ENCODE measurements at places on chromosomes 1 and 21. TPM values are rescaled to one million over a fixed set of nuclear protein-coding genes. Genes with fewer than 3 reads are reported as not detected.
A peak's percentile ranks its signal among the peaks of the same experiment; 100 is the strongest.

DNA sequence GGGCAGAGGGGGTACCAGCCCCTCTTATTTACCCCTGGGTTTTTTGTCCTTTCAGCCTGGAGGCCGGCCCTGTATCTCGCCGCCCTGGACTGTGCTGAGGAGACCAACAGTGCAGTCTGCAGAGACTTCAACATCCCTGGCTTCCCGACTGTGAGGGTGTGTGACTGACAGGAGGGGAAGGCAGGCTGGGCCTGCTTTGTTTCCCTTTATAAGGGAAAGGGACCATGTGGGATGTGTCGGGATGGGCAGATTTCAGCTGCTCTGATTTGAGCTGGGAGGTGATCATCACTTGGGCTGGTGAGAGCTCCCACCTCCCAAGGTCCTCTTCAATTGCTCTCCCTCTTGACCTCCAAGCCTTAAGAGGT, 11.7 kb downstream of the QSOX1 start:
- H3K4me1 ChIP-seq, result no peaks in the 10 kb centered on the region
- H3K4me3 ChIP-seq, result no peak overlapping the region
- no peaks in the 10 kb centered on the region for H3K27me3 ChIP-seq
- no peak for DNase-seq

- H3K4me3 ChIP-seq, result no peak overlapping the region
- H3K36me3 ChIP-seq, result no peaks in the 10 kb centered on the region
- H3K27ac ChIP-seq, result no peak overlapping the region
- no peaks in the 10 kb centered on the region for H3K27me3 ChIP-seq
- H3K4me1 ChIP-seq, result no peaks in the 10 kb centered on the region
- no peak for DNase-seq
Measured at GRCh38 chr1:38708701-38709258, 150.8 kb downstream of the RRAGC start.

The ANKRD35 gene
- total RNA-seq, result 0.14 TPM

- no peak for DNase-seq
- no peak overlapping the region for H3K27ac ChIP-seq
- H3K4me1 ChIP-seq, result no peaks in the 10 kb centered on the region
Measured at GRCh38 chr1:82160903-82161302, 360.2 kb downstream of the ADGRL2 start.

DNA sequence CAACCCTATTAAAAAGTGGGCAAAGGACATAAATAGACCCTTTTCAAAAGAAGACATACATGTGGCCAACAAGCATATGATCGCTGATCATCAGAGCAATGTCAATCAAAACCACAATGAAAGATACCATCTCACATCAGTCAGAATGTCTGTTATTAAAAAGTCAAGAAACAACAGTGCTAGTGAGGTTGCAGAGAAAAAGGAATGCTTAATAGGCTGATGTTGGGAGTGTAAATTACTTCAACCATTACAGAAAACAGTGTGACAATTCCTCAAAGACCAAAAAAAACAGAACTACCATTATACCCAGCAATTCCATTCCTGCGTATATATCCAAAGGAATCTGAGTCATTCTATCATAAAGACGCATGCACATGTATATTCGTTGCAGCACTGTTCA, 13.2 kb downstream of the USH2A start:
- H3K4me3 ChIP-seq, result no peak overlapping the region
- no peaks in the 10 kb centered on the region for H3K4me1 ChIP-seq
- H3K27me3 ChIP-seq, result no peaks in the 10 kb centered on the region

The LCE1C gene
- not detected for total RNA-seq

The PIGP gene
- 10.4 TPM for total RNA-seq

- no peaks in the 10 kb centered on the region for H3K27me3 ChIP-seq
- H3K4me3 ChIP-seq, result no peak overlapping the region
- peak; percentile 65 for DNase-seq
- no peak overlapping the region for H3K27ac ChIP-seq
Measured at GRCh38 chr1:27332536-27333281, 9.1 kb upstream of the SYTL1 start.

DNA sequence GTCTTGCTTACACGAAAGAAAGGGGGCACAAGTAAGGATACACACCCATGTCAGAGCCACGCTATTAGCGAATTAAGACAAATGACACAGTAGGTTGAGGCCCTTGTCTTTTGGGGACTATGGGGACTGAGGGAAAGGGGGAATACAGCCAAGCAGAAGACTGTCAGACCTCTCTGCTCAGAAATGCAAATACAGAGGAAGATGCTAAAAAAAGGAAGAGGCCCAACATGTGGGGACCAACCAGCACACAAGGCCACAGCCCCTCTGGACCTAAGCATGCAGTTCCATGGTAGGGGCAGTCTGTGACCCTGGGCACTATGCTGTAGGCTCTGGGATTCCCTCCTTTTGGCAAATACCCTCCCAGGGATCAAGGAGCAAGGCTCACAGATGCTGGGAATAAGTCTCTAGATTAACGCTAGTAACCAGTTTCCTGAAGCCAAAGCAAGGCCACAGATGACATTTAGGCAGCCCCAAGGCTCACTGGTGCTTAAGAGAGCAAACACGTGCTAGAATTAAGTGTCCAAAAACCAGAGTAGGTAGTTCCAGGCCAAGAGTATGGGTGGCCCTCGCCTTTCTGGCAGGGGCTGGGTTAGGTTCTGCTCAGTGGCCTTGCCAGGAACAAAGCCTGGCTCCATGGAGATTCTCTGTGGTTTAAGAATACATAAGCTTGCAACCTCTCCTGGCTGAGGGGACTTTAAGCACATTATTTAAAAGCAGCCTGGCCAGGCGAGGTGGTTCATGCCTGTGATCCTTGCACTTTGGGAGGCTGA, 38.2 kb downstream of the RABIF start:
- no peak for DNase-seq
- no peak overlapping the region for H3K27ac ChIP-seq
- no peaks in the 10 kb centered on the region for H3K4me1 ChIP-seq
- H3K36me3 ChIP-seq, result no peaks in the 10 kb centered on the region
- no peak overlapping the region for H3K4me3 ChIP-seq

DNA sequence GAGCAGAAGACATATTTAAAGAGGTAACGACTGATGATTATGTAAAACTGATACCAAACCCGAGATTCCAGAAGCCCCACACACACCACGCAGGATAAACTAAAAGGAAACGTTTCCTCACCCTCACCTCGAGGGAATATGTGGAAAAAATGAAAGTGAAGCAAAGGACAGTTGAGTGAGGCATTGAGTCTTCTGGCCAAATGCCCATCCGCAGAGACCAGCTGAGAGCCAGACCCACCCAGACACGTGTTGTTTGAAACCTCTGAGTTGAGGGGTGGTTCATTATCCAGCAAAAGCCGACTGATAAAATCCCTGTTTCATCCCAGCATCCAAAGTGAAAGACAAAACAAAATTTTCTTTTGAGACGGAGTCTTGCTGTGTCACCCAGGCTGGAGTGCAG, 29.6 kb upstream of the PCBP3 start:
- no peak for DNase-seq
- H3K4me1 ChIP-seq, result peaks cover 33% of the 10 kb centered on the region
- H3K27me3 ChIP-seq, result no peaks in the 10 kb centered on the region
- H3K27ac ChIP-seq, result no peak overlapping the region

DNA sequence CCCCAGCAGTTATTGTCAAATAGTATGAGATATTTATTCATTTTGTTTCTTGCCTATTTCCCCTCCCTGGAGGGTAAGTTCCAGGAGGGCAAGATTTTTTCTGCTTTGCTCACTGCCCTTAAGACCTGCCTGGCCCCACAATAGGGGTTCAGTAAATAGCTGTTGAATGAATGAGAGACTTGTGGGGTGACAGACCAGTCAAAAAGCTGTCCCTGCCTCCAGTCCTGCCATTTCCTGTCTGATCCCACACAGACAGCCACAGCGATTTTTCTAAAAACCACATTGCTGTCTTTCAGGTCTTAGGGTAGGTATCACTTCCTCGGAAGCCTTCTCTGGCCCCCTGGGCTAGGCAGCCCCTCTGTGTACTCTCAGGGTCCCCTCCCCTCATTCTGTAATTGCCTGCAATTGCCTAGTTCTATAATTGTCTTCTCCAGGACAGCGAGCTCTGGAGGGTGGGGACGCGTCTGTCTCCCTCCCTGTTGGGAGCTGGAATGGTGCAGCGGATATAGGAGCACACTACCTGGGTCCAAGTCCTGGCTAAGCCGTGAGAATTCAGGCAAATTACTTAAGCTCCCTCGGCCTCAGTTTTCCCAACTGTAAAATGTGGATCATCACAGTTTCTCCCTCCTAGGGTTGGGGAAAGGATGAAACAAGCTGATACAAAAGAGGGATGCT, 1.8 kb upstream of the EXTL1 start:
- no peak overlapping the region for H3K4me3 ChIP-seq
- H3K27ac ChIP-seq, result no peak overlapping the region
- H3K27me3 ChIP-seq, result no peaks in the 10 kb centered on the region
- peaks cover 6% of the 10 kb centered on the region for H3K4me1 ChIP-seq

DNA sequence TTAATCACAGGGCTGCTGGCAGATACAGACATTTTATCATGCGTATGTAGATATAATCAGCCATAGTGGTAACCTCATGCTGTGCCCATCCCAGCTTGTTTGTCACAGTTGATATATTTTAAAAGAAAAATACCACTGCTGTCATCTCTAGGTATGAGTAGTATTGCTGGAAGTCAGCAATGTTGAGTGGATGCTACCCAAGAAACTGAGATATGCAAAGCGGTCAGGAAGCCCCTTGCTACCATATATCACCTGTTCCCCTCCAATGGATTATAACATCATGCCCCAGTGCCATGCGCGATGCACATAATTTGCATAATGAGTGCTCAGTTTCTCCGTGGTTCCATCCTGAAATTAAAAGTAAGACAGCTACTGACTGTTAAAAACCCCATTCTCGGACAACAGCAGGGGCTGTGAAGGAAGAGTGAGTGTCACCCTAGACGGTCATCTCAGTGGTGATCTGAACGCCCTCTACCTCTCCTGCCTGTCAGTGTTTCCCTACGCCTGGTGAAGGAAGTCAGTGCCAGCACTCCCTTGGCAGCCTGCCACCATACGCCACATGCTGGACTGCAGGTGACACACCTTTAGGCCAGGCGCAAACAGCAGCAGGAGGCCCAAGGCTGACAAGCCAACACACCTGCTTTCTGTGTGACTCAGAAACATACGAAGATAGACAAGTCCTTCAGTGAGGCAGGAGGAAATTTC, 2.7 kb downstream of the IL10RB start:
- DNase-seq, result no peak
- no peaks in the 10 kb centered on the region for H3K27me3 ChIP-seq
- H3K4me1 ChIP-seq, result peaks cover 36% of the 10 kb centered on the region

The IGSF3 gene
- 0.14 TPM for total RNA-seq

- no peak overlapping the region for H3K27ac ChIP-seq
- peak; percentile 89 for DNase-seq
- no peaks in the 10 kb centered on the region for H3K27me3 ChIP-seq
- no peak overlapping the region for H3K4me3 ChIP-seq
- H3K36me3 ChIP-seq, result peaks cover 75% of the 10 kb centered on the region
Measured at GRCh38 chr1:160291248-160292220, 6.6 kb upstream of the PEX19 start.

- H3K36me3 ChIP-seq, result no peaks in the 10 kb centered on the region
- H3K27ac ChIP-seq, result no peak overlapping the region
- no peaks in the 10 kb centered on the region for H3K4me1 ChIP-seq
Measured at GRCh38 chr1:43736819-43737218, 29.5 kb downstream of the ST3GAL3 start.
